Activated T-helper 1 cell treated with anti-CD3 and anti-CD28 coated beads, Interleukin-2, amount 50 U/mL, for 16 hours (primary cell): ENCODE measurements at places on chromosomes 1 and 21.

- DNase-seq: no peak
Measured at GRCh38 chr1:153485863-153486262, 25.4 kb upstream of the S100A7 start.

DNA sequence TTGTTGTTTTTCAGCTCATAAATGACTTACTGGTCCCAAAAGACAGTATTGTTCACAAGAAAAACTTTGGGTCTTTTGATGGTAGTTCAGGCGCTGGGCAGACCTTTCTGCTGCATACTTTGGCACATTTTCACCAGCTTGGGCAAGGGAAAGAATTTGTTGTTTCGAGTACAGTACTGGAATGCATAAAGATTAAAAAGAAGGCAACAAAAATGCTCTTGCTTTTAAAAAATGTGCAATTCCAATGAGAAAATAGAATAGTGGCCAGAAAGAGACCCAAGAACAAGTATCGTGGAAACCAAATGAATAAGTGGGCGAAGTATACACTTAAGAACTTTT lies 56.0 kb downstream of the CLIC6 start:
- DNase-seq: no peak

- DNase-seq: no peak
Measured at GRCh38 chr1:81298266-81298665, 502.5 kb upstream of the ADGRL2 start.

DNA sequence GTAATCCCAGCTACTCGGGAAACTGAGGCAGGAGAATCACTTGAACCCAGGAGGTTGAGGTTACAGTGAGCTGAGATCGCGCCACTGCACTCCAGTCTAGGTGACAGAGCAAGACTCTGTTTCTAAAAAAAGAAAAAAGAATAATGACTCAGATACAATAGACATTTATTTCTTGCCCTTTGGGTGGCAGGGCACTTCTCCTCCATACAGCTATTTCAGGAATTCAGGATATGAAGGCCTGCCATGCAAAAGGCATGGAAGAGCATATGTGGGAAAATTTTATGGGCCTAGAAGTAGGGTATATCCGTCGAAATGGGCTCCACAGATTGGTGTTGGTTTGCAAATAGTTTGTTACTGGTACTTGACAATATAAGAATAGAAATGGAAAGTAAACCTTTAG lies 20.2 kb upstream of the POGZ start:
- no peak for DNase-seq

DNA sequence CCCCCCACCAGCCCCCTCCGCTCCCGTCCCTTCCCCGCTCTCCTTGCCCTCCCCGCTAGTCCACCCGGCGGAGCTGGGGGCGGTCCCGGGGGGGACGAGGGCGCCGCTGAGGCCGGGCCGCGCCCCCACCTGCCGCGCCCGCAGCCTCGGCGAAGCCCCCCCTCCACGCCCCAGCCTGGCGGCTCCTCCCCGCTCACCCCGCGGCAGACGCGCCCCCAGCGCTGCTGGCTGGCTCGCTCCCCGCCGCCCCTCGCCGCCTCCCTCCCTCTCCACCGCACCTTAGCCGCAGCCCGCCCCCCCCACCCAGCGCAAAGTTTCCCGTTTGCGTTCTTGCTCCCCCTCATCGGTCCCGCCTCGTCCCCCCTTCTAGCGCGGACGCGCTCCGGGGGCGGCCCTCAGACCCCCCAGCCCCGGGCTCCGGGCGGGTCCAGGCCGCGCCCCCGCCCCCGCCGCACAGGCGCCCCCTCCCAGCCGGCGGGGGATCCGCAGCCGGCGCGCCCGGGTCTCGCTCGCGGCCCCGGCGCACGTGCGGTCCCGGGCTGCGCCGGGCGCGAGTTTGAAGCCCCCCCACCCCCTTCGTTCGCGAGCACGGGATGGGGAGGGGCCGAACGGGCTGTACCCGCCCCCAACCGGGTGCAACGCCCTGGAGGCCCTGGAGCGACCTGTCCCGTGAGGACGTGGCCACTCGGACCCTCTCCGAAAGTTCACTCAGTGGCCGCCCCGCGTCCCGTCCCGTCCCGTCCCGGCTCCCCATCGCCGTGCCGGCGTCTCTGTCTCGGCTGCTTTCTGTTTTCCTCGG lies 623 bp downstream of the PTPRF start:
- no peak for DNase-seq

DNA sequence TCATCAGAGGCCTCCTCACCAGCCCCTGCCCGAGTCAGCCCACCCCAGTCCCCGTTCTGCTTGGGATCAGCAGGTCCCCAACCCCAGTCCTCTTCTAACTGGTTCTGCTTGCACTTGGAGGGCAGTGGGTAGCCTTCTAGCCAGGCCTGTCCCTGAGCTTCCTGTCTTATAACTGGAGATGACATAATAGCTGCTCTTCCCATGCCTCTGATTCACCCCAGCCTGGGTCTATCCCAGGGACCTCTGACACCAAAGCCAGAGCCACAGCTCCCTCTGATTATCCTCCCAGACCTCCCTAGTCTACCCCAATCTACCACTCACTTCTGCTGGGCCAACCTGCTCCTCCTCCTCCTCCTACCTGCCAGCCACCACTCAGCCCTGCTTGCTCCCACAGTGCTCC lies 31.4 kb downstream of the IQGAP3 start:
- DNase-seq: no peak

GRCh38 chr1:214029796-214030195 lies 42.0 kb downstream of the PROX1 start:
- no peak for DNase-seq

- DNase-seq: no peak
Measured at GRCh38 chr1:154741741-154742495, 128.2 kb downstream of the KCNN3 start.

- DNase-seq: no peak
Measured at GRCh38 chr1:21517161-21517589, 8.0 kb downstream of the ALPL start.

GRCh38 chr1:64572222-64572900 lies 102.4 kb downstream of the CACHD1 start:
- DNase-seq: no peak

DNA sequence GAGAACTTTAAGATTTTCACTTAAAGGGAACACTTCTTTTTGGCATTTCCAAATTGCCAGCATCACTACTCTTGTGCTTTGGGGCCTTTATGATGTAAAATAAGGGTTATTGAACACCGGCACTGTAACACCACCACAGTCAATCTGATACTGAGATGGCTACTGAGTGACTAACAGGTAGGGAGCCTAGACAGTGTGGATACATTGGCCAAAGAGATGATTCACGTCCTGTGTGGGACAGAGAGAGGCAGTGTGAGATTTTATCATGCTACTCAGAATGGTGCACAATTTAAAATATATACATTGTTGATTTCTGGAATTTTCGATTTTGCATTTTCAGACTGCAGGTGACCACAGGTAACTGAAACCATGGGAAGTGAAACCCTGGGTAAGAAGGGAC lies 261.6 kb downstream of the SPATA17 start:
- no peak for DNase-seq
